GM12892 (cell line): ENCODE measurements at places on chromosomes 4 and X.

DNA sequence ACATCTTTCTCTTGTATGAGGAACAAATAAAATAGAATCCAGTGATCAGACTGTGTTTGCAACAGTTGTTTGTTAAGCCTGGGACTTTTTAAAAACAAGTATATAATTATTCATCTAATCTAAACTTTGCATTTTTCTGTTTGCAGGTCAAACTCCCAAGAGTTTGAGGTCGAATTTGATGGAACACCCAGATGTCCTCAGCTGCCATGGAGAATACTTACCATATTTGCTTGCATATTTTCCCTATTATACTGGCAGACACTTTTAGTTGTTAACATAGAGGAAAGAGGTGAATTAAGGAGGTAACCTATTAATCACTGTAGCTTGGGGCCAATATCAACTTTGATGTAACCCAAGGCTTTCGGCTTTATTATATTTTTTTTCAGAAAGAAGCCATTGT, 401.5 kb upstream of the DIPK2B start:
- no peak for DNase-seq

- DNase-seq = no peak
Measured at GRCh38 chr4:73709451-73710033, 30.8 kb upstream of the CXCL8 start.

DNA sequence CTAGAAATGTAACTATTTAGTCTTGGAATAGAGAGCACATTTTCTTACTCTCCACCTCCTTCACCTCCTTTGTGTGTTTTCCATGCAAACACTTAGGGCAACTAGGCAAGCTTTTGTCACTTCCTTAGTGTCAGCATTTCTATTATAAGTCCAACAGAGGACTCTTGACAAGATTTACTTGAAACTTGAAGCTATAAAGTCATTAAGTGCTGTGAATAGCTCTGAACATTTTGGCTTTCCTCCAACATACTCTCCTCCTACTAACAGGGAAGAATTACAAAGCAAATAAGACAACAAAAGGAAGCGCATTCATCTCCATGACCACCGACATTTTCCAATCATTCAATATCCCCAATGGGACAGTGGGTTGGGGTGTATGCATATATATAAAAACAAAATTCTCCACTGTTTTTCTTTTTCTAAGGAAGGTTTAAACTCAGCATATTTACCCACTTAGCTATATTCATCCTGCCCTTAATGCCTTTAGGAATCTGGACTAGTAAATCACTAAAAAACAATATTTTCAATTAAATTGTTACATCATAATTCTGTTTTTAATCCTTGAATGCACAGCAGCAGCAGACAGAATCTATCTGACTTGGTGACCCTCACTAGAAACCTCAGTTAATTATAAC, 264.6 kb downstream of the SNCA start:
- no peak for DNase-seq

DNA sequence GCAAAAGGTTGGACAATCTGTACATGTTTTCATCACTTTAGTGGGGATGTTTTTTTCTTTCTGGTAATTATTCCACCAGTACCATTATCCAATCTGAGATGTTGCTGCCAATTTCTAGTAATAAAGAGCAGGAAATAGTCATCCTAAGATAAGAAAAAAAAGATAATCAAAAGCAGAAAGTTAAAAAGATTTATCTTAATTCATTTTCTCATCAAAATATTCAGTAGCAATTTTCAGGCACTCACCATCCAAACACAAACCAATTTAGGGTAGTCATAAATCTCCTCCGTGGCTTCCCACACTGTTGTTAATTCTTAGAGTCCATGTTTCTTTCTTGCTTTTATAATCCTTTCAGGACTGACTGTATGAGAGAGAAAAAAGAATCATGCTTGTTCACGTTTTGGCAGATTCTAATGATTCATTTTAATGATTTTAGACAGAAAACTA, 263.7 kb upstream of the UGT8 start:
- DNase-seq = no peak

DNA sequence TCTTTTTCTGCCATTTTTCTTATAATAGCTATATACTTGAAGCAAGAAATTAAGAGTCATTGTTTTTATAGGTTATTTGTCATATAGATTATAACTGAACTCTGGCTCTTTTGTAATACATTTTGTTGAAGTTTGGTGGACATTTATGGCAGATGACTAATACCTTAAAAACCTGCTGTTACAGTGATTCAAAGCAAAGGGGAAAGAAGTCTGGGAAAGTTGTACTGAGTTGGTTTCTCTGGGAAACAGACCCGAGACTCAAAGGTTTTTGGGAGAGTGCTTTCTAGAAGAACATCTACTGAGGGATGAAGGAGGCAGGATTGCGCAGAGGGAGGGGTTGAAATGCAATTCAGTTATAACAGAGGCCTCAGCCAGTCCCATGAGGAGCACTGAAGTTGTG, 35.9 kb downstream of the NAP1L5 start:
- DNase-seq = no peak

- DNase-seq = no peak
Measured at GRCh38 chr4:38411981-38412536, 251.9 kb upstream of the KLF3 start.

DNA sequence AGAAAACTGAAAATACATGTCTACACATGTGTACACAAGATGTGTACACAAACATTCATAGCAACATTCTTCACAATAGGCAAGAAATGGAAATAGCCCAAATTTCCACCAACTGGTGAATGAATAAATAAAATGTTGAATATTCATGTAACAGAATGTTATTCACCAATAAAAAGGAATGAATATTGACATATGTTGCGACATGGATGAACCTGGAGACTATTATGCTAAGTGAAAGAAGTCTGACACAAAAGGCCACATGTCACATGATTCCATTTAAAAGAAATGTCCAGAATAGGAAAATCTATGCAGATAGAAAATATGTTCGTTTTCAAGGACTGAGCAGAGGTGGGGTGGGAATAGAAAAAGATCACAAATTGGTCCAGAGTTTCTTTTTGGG, 34.6 kb upstream of the LNX1 start:
- DNase-seq = no peak

GRCh38 chr4:7095611-7096155, 27.8 kb upstream of the GRPEL1 start:
- no peak for DNase-seq

GRCh38 chr4:69894186-69894585, 34.2 kb upstream of the SULT1E1 start:
- no peak for DNase-seq

- DNase-seq = no peak
Measured at GRCh38 chr4:1075225-1075624, 38.1 kb downstream of the RNF212 start.

DNA sequence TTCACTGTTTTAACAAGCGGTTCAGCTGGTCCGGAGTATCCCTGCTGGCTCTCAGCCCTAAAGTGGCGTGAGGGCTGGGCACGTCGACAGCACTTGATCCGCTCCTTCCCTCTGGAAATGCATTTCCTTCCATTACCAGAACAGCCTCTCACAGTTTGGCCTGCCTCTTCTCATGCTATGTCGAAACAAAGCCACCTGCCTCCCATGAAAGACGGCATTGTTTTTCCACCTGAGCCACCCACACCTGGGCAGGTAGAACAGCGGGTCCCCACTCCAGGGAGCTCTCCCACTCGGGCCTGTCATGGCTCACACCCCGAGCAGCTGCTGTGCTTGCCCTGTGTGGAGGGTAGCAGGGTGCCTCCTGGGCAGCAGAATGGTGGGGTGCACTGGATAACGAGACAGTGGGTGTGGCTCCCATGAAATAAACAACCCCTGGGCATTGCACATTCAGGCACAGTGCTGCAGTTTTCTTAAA, 86.2 kb downstream of the FHDC1 start:
- no peak for DNase-seq

DNA sequence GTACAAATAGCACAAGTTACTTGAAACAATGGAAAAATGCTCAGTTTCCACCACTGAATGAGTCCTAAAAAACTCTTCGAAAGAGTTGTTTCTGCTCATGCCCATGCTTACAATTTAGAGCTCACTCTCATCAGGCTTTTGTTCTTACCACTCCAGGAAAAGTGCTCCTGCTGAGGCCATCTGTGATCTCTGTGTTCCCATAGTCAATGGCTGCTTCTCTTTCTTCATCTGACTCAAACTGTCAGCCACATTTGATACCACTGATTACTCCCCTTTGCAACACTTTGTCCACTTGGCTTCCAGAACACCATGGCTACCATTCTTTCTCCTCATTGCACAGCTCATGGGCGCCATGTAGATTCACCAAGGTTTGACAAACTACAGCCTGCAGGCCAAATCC, 80.0 kb upstream of the SLC34A2 start:
- DNase-seq = no peak

DNA sequence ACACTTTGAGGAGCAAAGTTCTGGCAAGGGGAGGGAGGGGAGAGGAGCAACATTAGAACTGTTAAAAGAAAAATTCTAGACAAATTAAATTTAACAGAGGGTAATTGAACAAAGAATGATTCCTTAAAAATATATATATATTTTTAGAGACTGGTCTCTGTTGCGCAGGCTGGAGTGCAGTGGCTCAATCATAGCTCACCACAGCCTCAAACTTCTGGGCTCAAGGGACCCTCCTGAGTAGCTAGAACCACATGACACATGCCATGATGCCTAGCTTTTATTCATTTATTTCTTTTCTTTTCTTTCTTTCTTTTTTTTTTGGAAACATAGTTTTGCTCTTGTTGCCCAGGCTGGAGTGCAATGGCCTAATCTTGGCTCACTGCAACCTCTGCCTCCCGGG, 19.1 kb upstream of the SPINK2 start:
- DNase-seq = no peak

DNA sequence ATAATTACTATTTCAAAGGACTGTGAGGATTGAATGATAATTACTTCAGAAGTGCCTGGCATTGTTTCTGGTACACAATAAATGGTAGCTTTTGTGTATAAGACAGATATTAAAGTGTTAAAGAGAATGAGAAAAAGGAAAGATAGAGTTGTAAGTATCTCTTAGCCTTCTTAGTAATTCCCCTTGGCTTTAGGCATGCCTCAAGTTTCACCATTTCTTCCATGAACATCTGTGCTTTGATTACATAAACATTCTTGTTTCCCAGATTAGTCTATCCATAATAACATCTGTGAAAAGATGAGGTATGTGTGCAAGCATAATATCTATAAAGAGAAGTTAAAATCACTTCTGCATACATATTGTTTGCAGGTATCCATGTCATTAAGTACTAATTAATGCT, 230.9 kb upstream of the TEX13A start:
- DNase-seq = no peak

DNA sequence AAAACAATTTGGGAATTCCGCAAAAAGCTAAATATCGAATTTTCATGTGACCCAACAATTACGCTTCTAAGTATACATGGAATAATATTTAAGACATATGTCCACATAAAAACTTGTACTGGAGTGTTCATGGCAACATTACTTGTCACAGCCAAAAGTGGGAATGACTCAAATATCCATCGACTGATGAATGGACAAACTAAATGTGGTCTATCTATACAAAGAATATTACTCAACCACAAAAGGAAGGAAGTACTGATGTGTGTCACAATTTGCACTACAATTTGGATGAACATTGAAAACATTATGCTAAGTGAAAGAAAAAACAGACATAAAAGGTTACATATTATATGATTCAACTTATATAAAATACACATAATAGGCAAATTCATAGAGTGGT, 71.9 kb downstream of the AFF2 start:
- DNase-seq = no peak

GRCh38 chrX:103170216-103170615, 44.7 kb upstream of the BEX4 start:
- no peak for DNase-seq

DNA sequence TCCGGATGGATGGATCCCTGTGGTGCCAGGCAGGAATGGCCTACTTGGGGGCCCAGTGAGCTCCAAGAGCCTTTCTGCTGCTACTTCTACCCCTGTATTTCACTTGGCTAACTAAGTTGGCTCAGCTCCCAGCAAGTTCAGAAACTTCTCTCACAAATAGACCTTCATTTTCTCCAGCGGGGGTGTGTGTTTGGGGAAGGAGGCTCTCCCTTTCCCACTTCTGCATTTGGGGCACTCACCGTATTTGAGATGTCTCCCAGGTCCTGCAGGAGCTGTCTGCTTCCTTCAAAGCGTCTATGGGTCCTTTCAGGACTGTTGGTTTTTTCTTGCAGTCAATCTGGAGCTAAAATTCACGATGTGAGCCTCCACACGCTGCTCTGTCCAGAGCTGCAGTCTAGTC, 197.7 kb downstream of the SPANXN3 start:
- no peak for DNase-seq

DNA sequence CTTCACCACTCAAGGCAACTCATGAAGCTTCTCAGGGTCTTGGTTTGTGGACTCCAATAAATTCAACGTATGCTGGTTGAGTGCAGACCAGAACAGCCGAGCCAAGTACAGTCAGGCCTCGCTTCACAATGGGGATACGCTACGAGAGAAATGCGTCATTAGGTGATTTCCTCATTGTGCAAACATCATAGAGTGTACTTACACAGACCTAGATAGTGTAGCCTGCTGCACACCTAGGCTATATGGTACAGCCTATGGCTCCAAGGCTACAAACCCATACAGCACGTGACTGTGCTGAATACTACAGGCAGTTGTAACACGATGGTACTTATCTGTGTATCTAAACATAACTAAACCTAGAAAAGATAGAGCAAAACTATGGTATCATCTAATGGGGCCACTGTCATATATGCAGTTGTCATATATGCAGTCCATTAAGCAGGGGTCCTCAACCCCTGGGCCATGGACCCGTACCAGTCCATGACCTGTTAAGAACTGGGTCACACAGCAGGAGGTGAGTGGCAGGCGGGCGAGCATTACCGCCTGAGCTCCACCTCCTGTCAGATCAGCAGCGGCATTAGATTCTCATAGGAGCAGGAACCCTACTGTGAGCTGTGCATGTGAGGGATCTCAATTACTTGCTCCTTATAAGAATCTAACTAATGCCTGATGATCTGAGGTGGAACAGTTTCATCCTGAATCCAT, 31.5 kb downstream of the RTL5 start:
- no peak for DNase-seq

DNA sequence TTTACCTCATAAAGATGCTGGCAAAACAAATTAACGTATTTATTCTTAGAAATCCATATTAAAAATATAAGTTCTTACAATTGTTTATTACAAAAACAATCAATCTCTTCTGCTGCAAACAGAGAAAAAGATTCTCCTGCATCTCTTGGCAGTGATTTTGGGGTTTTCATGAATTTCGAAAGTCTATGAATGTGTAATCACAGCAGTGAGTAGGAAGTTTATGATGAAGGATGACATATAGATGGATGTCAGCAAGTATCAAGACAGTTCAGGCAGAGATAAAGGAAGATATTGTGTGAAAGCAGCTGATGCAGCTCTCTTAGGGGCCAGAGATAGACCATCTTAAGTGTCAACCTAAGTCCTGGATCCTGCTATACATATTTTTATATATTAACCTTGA, 196.9 kb upstream of the BANK1 start:
- no peak for DNase-seq

DNA sequence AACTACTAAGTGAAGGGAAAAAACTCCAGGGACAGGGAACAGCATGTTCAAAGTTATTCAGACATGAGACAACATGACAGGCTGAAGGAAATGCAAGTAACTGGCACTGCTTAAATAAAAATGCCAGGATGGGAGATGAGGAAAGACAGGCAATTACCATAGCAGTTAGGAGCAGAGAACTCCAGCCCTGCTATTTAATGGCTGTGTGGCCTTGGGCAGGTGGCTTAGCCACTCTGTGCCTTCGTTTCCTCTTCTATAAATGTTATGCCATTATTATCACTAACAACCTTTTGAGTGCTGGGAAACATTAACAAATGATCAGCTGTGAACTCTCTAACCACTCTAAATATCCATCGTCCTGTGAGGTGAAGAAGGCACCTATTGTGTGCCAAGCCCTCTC, 32.7 kb downstream of the PROM1 start:
- DNase-seq = no peak
